Stimulated activated CD8-positive, alpha-beta memory T cell treated with anti-CD3 and anti-CD28 coated beads, Interleukin-7, amount 100 ng/mL, for 24 hours (primary cell): ENCODE measurements at places on chromosomes 11 and 22.

DNA sequence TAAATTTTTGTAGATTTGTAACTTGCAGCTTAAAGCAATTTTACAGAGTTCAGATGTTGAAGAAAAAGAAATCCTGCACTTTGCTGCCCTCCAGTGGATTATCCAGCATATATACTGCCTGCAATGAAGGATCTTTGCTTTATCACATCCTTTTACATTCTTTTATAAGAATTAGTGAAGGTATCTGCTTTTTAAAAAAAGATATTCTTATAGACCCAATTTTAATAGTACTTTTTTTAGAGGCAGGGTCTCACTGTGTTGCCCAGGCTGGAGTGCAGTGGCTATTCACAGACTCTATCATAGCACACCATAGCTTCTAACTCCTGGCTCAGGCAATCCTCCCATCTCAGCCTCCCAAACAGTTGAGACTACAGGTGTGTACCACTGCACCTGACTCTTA, 60.7 kb downstream of the TTC17 start:
- no peak for DNase-seq

- no peak for DNase-seq
Measured at GRCh38 chr22:37376643-37377042, 50.6 kb downstream of the ELFN2 start.

DNA sequence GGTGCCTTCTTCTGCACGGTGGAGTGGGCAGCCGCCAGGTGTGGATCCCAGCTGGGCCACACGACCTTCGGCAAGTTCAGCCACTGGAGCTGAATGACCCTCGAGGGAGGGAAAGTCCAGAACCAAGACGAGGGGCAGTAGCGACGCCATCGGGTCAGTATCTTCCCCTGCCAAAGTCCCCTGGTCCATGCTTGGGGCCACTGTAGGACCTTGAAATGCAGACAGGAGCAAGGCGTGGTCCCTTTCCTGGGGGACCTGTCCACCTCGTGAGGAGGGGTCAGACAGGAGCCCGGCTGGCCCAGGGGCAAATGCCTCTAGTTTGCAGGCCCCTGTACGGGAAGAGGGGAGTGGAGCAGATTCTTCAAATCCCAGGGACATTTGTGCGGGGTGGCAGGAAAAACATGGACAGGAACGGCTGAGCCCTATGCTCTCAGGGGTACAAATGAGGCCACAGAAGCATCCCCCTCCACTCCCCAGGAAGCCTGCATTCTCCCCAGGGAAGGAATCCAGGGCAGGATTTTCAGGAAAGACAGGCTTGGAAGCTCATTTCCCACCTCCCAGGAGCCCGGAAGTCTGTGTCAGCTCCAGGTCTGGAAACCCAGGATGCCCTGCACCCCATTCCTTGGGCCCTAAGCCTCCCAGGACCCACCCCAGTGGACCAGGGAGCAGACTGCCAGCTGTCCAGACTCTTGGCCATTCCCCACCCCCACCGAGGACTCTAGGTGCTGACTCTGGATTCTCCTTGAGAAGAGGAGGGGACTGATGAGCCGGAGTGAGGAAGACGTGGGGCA, 6.6 kb downstream of the SHANK2 start:
- no peak for DNase-seq

- DNase-seq: no peak
Measured at GRCh38 chr11:84740050-84740449, 887.1 kb downstream of the DLG2 start.

GRCh38 chr11:841981-842369, 354 bp downstream of the POLR2L start:
- DNase-seq: no peak

- DNase-seq: peak; percentile 36
Measured at GRCh38 chr11:65116370-65117205, 913 bp downstream of the ZNHIT2 start.

DNA sequence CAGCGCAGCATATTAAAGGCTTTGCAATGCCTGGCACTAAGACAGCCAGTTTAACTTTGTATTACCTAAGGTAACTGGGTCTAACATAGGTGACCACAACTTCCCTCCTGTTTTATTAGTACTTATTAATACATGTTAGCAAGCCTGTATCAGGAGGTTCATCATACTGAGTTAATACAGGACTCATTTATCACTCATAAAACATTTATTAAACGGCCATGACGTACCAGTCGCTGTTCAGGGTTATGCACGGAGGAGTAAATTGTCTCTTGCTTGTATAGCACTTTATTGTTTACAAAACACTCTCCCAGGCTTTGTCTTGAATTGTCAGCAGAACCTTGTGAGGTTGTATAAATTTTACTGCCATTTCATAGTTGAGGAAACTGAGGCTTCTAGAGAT, 55.7 kb downstream of the TEAD1 start:
- no peak for DNase-seq

DNA sequence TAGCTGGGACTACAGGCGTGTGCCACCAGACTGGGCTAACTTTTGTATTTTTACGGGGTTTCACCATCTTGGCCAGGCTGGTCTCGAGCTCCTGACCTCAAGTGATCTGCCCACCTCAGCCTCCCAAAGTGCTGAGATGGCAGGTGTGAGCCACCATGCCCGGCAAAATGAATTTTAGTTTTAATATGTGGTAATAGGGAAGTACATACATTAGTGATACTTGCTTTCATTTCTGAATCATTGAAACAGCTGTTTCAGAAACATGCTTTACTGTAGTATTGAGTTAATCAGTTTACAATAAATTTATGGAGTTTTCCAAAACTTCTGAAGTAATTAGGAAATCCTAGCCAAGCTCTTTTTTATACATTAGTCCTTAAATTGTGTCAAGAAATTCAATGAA, 15.6 kb downstream of the PCF11 start:
- DNase-seq: no peak

- DNase-seq: no peak
Measured at GRCh38 chr22:37234736-37235711, 9.0 kb downstream of the RAC2 start.

DNA sequence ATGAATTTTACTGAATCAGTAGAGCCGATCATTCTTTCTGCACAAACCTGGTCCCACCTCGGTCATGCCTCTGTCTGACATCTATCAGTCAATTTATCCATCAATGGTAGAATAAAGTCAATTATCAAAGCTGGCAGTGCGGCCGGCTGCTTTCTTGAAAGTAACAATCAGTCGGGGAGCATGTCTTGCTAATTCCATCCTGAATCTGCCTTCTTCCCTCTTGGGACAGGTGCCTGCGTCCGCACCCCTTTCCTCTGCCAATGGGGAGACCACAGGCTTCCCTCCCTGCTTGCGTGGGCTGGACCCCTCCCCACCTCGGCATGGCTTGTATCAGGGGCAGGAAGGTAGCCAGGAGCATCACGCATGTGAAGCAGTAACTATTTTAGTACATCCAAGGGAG, 962.9 kb downstream of the BRD1 start:
- no peak for DNase-seq

- DNase-seq: no peak
Measured at GRCh38 chr11:34605481-34606325, 15.2 kb upstream of the EHF start.

DNA sequence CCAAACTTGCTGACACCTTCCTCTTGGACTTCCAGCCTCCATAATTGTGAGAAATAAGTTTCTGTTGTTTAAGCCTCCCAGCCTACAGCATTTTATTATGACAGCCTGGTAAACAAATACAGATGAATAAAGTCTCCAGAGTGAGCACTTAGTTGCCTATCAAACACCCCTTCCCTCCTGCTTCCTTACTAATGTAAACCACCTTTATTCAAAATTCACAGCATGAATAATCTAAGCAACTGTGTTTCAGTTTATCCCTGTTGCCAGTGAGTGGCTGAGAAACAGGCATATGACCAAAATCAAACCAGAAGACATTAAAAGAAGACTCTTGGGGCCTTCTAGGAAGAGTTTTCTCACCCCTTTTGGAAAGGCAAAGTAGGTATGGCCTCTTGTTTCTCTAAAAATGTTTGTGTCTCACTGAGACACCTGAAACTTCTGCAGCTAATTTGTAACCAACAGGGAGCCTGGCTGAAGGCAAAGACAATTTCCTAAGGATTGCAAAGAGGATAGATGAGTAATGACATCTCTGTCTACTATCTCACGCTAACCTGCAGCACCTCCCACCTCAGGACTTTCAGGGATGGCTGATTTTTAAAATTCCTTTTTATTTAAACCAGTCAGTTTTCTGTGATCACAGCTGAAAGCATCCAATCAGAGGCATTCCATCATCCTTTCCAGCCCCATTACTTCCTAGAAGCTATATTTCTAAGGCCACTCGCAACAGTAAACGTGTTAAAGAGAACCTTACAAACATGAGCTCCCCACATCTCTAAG, 61.4 kb upstream of the LRRC55 start:
- no peak for DNase-seq

- no peak for DNase-seq
Measured at GRCh38 chr11:45805305-45806071, 539 bp downstream of the SLC35C1 start.

GRCh38 chr11:65547446-65548125, 10.6 kb downstream of the LTBP3 start:
- DNase-seq: no peak

- DNase-seq: no peak
Measured at GRCh38 chr11:18404062-18404461, 8.1 kb upstream of the LDHC start.

GRCh38 chr22:46245511-46245910, 4.6 kb downstream of the CDPF1 start:
- DNase-seq: no peak
